Karpas-422 (cell line): ENCODE measurements at places on chromosomes 5 and 9. TPM values are rescaled to one million over a fixed set of nuclear protein-coding genes. Genes with fewer than 3 reads are reported as not detected.

NR5A1 gene
- total RNA-seq: not detected in 2 replicates

SPATA31D4 gene
- not detected in 2 replicates for total RNA-seq

POU5F2 gene
- 0.94 and 3.3 TPM in 2 replicates for total RNA-seq

ADGRV1 gene
- 0.04 TPM in 1 of 2 replicates, not detected in the other for total RNA-seq

FBLL1 gene
- total RNA-seq: 1.2 and 3.2 TPM in 2 replicates

DNAJC18 gene
- total RNA-seq: 6.0 and 9.0 TPM in 2 replicates

RASEF gene
- 0.04 and 0.15 TPM in 2 replicates for total RNA-seq

C9orf153 gene
- 2.9 TPM in 1 of 2 replicates, not detected in the other for total RNA-seq

OR2V1 gene
- not detected in 2 replicates for total RNA-seq

EHMT1 gene
- total RNA-seq: 35.9 and 64.6 TPM in 2 replicates

PCDHGB3 gene
- 19.5 and 22.7 TPM in 2 replicates for total RNA-seq

CARTPT gene
- total RNA-seq: not detected in 2 replicates

HTR1A gene
- total RNA-seq: not detected in 2 replicates

AIF1L gene
- not detected in 2 replicates for total RNA-seq

MAP3K1 gene
- total RNA-seq: 38.0 and 68.0 TPM in 2 replicates

GRCh38 chr9:116980582-116981120 is 293.5 kb downstream of the TRIM32 start:
- no peak overlapping the region for H3K27ac ChIP-seq
- H3K4me1 ChIP-seq: no peaks in the 10 kb centered on the region
- H3K4me3 ChIP-seq: no peak overlapping the region
- no peak for DNase-seq
- no peaks in the 10 kb centered on the region for H3K27me3 ChIP-seq
- no peaks in the 10 kb centered on the region for H3K36me3 ChIP-seq

DNA sequence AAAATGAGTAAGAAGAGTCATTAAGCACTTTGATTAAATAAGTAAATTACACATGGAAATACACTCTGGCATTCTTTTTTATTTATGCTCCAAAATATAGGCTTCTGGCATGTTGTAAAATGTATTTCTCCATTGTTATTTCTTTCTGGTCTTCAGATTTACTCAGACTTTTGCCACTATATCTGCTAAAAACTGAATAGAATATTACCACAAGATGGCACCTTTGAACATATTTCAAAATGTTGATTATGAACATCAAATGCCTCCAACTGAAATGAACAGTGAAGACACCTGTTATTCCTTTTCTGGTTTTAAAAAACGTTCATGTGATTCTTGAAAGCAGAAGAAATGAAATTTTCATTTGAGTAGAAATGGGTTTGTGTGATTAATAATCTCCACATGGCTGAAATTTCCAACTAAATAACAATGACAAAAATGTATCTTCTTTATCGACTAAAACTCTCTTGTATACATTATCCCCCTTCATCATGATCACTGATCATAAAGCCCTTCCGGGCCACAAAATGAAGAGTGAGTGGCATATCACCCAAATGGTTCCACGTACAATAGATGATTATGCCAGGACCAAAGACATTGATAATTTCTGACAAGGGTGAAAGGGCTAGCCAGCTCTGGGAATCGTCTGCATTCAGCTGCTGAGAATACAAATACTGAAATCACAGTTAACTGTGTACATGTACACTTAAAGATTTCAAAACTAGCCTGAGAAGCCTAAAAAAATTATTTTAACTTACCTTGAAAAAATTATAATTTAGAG is 23.8 kb downstream of the TYRP1 start:
- no peaks in the 10 kb centered on the region for H3K4me1 ChIP-seq
- no peaks in the 10 kb centered on the region for H3K36me3 ChIP-seq
- DNase-seq: no peak
- H3K27me3 ChIP-seq: no peaks in the 10 kb centered on the region
- H3K27ac ChIP-seq: no peak overlapping the region

GRCh38 chr5:102782217-102782872 is 27.2 kb downstream of the PAM start:
- no peaks in the 10 kb centered on the region for H3K27me3 ChIP-seq
- no peaks in the 10 kb centered on the region for H3K36me3 ChIP-seq
- no peak overlapping the region for H3K27ac ChIP-seq
- H3K4me1 ChIP-seq: no peaks in the 10 kb centered on the region
- no peak for DNase-seq
- H3K4me3 ChIP-seq: no peak overlapping the region

DNA sequence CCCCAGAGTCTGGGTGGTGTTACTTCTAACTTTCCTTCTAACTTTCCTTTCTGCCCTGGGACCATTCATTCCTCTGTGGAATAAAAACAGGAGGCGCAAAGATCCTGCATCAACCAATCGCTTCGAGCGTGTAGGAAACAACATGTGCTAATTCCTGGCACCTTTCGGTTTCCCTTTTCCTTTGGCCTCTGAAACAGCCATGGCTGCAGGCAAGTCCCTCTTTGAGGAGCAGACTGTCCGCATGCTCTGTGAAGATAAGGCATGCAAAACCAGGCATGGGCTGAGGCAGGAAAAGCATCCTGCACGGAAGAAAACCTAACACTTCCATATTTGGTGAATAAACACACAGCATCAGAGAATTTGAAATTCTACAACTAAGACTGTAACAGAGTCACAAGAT is 128.3 kb downstream of the HSD17B3 start:
- no peak for DNase-seq
- H3K27me3 ChIP-seq: no peaks in the 10 kb centered on the region
- H3K36me3 ChIP-seq: no peaks in the 10 kb centered on the region
- H3K27ac ChIP-seq: no peak overlapping the region
- no peak overlapping the region for H3K4me3 ChIP-seq

- peaks cover 5% of the 10 kb centered on the region for H3K4me1 ChIP-seq
- H3K36me3 ChIP-seq: no peaks in the 10 kb centered on the region
- H3K4me3 ChIP-seq: no peak overlapping the region
- peak; percentile 74 for DNase-seq
Measured at GRCh38 chr5:150429410-150429873, 16.7 kb upstream of the CD74 start.

DNA sequence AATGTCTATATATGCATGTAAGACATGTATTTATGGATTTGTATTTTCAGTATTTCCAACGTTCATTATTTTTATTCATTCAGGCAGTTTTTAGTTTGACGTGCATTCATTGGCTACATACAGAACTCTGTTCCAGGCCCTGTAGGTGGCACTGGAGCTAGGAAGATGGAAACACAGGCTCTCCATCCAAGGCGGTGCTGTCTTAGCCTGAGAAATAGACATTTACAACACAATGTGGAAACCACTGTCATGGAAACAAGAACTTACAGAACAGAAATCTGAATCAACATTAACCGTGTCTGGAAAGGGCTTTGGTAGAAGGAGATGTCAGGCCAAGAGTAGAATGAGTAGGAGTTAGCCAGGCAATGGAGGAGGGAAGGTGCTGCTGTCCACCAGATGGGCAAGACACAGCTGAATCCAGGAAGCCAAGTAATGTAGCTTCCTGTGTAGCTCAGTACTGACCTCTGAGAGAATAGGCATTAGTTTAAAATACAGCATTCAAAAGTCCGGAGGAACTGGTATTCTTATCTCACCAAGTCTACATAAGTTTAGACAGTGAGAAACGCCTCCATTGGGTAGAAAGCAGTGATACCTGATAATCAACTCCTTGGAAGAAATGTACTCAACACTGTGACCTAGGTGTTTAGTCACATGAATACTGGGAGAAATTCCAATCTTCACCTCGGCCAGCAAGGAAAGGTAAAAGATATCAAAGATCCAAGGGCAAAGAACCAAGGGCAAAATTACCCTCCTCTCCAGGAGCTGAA is 388.6 kb upstream of the CDH6 start:
- H3K36me3 ChIP-seq: no peaks in the 10 kb centered on the region
- H3K27me3 ChIP-seq: no peaks in the 10 kb centered on the region
- no peaks in the 10 kb centered on the region for H3K4me1 ChIP-seq

DNA sequence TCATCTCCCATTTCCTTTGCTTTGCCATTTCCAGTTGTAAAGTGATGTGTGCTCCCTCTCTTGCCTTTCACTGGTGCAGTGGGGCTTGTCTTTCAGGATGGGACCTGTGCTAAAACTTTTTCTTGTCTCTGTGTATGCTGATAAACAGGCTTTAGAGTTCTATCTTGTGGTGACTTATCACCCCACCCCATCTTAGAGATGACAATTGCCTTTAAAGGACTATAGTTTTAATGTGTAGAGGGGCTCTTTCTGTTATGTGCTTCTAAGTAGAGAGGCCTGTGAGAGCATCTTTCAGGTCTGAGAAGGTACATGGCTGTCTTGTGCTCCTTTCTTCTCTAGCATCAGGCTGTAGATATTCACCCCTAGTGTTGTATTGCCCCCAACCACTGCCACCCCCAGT is 21.9 kb downstream of the MAN2A1 start:
- H3K4me1 ChIP-seq: peaks cover 6% of the 10 kb centered on the region
- no peaks in the 10 kb centered on the region for H3K36me3 ChIP-seq
- no peak overlapping the region for H3K27ac ChIP-seq
- no peak overlapping the region for H3K4me3 ChIP-seq
- no peak for DNase-seq

- no peak for DNase-seq
- peaks cover 4% of the 10 kb centered on the region for H3K4me1 ChIP-seq
- no peak overlapping the region for H3K27ac ChIP-seq
- peaks cover 3% of the 10 kb centered on the region; the same call in 1 of the 2 replicates for H3K27me3 ChIP-seq
- H3K36me3 ChIP-seq: no peaks in the 10 kb centered on the region
- H3K4me3 ChIP-seq: no peak overlapping the region
Measured at GRCh38 chr5:80057921-80058320, 22.8 kb downstream of the THBS4 start.

GRCh38 chr5:151895660-151896030 is 29.0 kb downstream of the GLRA1 start:
- H3K36me3 ChIP-seq: no peaks in the 10 kb centered on the region
- no peak for DNase-seq
- no peaks in the 10 kb centered on the region for H3K4me1 ChIP-seq
- H3K4me3 ChIP-seq: no peak overlapping the region

DNA sequence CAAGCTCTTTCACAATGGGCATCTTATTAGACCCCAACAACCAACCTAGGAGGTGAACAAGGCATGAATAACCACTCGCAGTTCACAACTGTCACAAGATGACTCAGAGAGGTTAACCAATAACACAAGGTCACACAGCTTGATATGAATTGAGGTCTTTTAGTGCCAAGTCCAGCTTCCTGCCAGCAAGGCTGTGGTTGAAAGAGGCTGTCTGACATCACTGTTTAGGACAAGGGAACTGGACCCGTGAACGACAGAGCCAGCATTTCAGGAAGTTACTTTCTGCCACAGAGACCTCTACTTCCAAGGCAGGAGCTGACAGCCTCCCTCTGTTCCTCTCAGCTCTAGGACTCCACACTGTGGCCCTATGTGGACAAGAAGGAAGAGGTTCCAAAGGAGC is 53.4 kb upstream of the ALDH1B1 start:
- DNase-seq: no peak
- no peaks in the 10 kb centered on the region for H3K27me3 ChIP-seq
- no peak overlapping the region for H3K27ac ChIP-seq
- H3K4me3 ChIP-seq: no peak overlapping the region

GRCh38 chr9:136668983-136669790 is 6.5 kb downstream of the EGFL7 start:
- no peaks in the 10 kb centered on the region for H3K27me3 ChIP-seq
- peaks cover 4% of the 10 kb centered on the region; the same call in 1 of the 2 replicates for H3K4me1 ChIP-seq
- no peaks in the 10 kb centered on the region for H3K36me3 ChIP-seq
- no peak overlapping the region for H3K27ac ChIP-seq

GRCh38 chr5:107157809-107158208 is 512.9 kb downstream of the EFNA5 start:
- H3K27me3 ChIP-seq: no peaks in the 10 kb centered on the region
- H3K4me3 ChIP-seq: no peak overlapping the region
- no peak overlapping the region for H3K27ac ChIP-seq
- no peaks in the 10 kb centered on the region for H3K36me3 ChIP-seq
- no peak for DNase-seq

GRCh38 chr9:92299116-92299515 is 5.6 kb upstream of the IARS1 start:
- 0 out of 2 replicates have a peak overlapping the region, but pooled peaks have one; percentile 2 for H3K4me3 ChIP-seq
- peak overlapping the region; percentile 78 for H3K27ac ChIP-seq
- H3K27me3 ChIP-seq: no peaks in the 10 kb centered on the region
- H3K4me1 ChIP-seq: peaks cover 44% of the 10 kb centered on the region
- peaks cover 65% of the 10 kb centered on the region for H3K36me3 ChIP-seq
- DNase-seq: peak; percentile 78

- H3K27ac ChIP-seq: no peak overlapping the region
- H3K4me1 ChIP-seq: no peaks in the 10 kb centered on the region
- no peaks in the 10 kb centered on the region for H3K27me3 ChIP-seq
- DNase-seq: no peak
- no peak overlapping the region for H3K4me3 ChIP-seq
Measured at GRCh38 chr5:82129723-82130285, 148.3 kb downstream of the RPS23 start.

- peaks cover 6% of the 10 kb centered on the region for H3K4me1 ChIP-seq
- no peaks in the 10 kb centered on the region for H3K36me3 ChIP-seq
- H3K4me3 ChIP-seq: no peak overlapping the region
- DNase-seq: no peak
- no peak overlapping the region for H3K27ac ChIP-seq
- no peaks in the 10 kb centered on the region for H3K27me3 ChIP-seq
Measured at GRCh38 chr9:34463098-34463900, 4.7 kb downstream of the DNAI1 start.

DNA sequence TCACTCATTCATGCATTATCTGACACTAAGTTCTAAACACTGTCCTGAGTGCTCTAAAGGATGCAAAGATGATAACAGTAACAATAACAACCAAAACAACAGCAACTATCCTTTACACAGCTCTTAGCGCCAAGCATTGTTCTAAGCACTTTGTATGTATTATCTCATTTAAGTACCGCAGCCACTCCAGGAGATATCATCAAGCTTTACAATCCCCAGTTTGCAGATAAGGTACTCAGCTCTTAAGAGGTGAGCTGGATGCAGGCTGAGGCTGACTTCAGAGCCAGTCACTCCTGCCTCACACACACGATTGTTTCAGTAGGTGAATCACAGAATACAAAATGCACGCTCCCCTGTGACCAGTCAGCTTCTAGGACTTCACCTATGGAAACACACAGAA is 141.8 kb downstream of the PAX5 start:
- 0 out of 2 replicates have a peak, but pooled peaks cover 6% of the 10 kb centered on the region for H3K4me1 ChIP-seq
- H3K27ac ChIP-seq: no peak overlapping the region
- no peaks in the 10 kb centered on the region for H3K27me3 ChIP-seq
- H3K36me3 ChIP-seq: peaks cover 23% of the 10 kb centered on the region
- no peak overlapping the region for H3K4me3 ChIP-seq
- DNase-seq: no peak

GRCh38 chr5:83342465-83342864 is 129.1 kb upstream of the VCAN start:
- no peak overlapping the region for H3K4me3 ChIP-seq
- no peak for DNase-seq
- no peaks in the 10 kb centered on the region for H3K27me3 ChIP-seq
- H3K27ac ChIP-seq: no peak overlapping the region
- no peaks in the 10 kb centered on the region for H3K4me1 ChIP-seq
